ENCODE measurements at places on chromosomes 3 and 15.

DNA sequence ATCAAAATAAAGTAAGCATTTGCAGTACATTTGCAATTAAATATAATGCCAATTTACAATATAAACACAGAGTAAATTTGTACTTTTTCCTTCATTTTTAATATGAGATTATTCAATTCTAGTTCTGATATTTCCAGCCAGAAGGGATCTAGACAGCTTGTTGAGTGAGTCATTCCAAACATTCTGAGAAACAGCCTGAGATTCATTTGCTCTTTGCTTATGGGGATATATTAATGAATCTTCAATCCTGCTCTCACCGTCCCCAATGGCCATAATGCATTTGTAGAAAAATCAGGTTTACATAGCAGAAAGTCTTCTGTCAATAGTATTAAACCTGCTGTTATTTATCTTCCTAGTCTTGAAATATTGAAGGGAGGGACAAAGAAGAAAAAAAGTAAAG lies 554.2 kb downstream of the TUSC7 start:
- H3K27me3 ChIP-seq: no peaks in the 10 kb centered on the region
- H3K4me1 ChIP-seq: no peaks in the 10 kb centered on the region
- no peak for DNase-seq
- no peak overlapping the region for H3K27ac ChIP-seq

- H3K4me3 ChIP-seq: no peak overlapping the region
- no peak overlapping the region for H3K27ac ChIP-seq
- H3K4me1 ChIP-seq: no peaks in the 10 kb centered on the region
- no peak for DNase-seq
Observed at GRCh38 chr15:83322061-83322460, 37.6 kb upstream of the BNC1 start.

GRCh38 chr3:98778852-98779413 lies 15.8 kb downstream of the ST3GAL6 start:
- no peaks in the 10 kb centered on the region for H3K27me3 ChIP-seq
- no peaks in the 10 kb centered on the region for H3K36me3 ChIP-seq
- H3K4me1 ChIP-seq: peaks cover 71% of the 10 kb centered on the region
- H3K27ac ChIP-seq: peak overlapping the region; percentile 70
- no peak overlapping the region for H3K4me3 ChIP-seq
- peak; percentile 27 for DNase-seq

DNA sequence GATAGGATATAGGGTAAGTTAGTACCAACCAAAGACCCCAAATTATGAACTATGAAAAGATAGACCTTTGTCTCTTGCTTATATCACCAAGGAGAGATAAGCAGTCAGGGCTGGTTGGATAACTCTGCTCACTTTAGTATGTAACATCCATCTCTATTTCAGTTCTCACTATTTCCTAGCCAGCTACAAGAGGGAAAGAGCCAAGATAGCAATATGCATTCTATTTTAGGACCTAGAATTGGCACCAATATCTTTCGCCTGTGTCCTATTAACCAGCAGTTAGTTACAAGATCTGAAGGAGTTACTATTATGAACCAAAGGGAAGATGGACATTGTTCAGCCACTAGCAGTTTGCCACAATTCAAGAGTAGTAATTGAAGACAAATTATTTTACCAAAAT lies 457.5 kb downstream of the NSUN3 start:
- H3K36me3 ChIP-seq: no peaks in the 10 kb centered on the region
- H3K4me1 ChIP-seq: no peaks in the 10 kb centered on the region
- DNase-seq: no peak
- H3K27ac ChIP-seq: no peak overlapping the region
- no peak overlapping the region for H3K4me3 ChIP-seq

GRCh38 chr15:65836665-65837064 lies 32.6 kb upstream of the RAB11A start:
- H3K27me3 ChIP-seq: no peaks in the 10 kb centered on the region
- DNase-seq: no peak
- peaks cover 23% of the 10 kb centered on the region for H3K4me1 ChIP-seq
- H3K4me3 ChIP-seq: no peak overlapping the region

DNA sequence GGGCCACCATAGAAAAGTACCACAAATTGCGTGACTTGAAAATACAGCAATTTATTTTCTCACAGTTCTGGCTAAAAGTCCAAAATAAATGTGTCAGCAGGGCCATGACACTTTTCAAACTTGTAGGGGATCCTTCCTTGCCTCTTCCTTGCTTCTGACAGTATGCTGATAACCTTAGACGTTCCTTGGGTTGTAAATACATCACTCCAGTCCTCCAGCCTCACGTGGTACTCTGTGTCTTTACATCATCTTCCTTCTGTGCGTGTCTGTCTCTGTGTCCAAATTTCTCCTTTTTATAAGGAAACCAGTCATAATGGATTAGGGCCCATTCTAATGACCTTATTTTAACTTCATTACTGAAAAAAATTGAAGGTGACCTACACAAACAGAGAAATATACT lies 7.4 kb downstream of the RNF168 start:
- no peaks in the 10 kb centered on the region for H3K36me3 ChIP-seq
- no peak overlapping the region for H3K4me3 ChIP-seq
- H3K4me1 ChIP-seq: peaks cover 2% of the 10 kb centered on the region

All from tibial nerve (tissue), 4 donors.